ENCODE measurements at places on chromosomes 6 and 20.

GRCh38 chr6:76347539-76347938 is 275.1 kb upstream of the IMPG1 start:
- DNase-seq = no peak

DNA sequence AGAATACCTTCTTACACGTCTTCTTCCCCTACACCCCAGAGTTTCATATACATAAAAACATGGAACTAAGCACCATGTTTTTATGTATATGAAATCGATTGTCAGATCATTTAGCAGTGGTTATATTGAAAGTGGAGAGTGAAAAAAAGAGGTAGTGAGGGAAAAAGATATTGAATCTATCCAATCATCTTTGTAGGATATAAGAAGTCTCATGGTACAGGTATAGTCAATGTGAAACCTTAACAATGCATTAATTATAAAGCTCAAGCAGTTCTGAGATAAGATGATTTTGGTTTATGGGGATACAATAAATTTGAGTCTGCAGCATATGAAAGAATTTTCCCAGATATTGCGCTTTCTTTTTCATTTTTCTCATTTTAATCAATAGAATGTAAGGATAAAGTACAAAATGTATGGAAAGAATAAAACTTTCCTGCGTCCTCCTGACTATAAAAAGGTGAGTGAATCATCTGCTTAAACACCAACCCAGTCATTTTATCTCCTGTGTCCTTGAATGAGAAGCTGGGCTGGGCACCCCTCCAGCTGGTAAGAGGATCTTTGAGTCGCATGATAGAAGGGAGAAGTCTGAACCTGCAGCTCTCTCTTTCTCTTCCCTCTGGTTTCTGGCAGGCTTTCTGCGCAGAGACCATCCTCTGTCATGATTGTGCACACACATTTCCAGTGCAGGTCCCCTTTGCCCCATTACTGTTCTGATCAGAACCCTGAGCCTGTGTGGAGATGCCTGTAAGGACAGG is 28.1 kb upstream of the AKIRIN2 start:
- no peak for DNase-seq

GRCh38 chr20:10984913-10985312 is 311.1 kb upstream of the JAG1 start:
- DNase-seq = no peak

DNA sequence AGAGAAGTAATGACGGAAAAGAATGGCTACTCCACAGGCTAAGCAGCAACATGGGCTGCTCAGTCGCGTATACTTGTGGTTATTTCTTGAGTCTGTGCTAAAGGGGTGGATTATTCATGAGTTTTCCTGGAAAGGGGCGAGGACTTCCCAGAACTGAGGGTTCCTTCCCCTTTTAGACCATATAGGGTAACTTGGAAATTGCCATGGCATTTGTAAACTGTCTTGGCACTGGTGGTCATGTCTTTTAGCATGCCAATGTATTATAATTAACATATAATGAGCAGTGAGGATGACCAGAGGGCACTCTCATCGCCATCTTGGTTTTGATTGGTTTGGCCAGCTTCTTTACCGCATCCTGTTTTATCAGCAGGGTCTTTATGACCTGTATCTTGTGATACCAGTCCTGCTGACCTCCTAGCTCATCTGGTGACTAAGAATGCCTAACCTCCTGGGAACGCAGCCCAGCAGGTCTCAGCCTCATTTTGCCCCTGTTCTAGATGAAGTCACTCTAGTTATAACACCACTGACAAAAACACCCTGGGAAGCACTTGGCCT is 11.4 kb downstream of the LBP start:
- peak; percentile 9 for DNase-seq

GRCh38 chr6:142851601-142852000 is 93.4 kb downstream of the HIVEP2 start:
- DNase-seq = no peak

GRCh38 chr6:15479761-15480160 is 183.1 kb downstream of the DTNBP1 start:
- no peak for DNase-seq

All from stimulated activated naive CD8-positive, alpha-beta T cell treated with anti-CD3 and anti-CD28 coated beads, Interleukin-15, Interleukin-2, amounts not matched to agents 100 U/mL and 50 U/mL, for 24 hours (primary cell).